Omental fat pad (tissue), 4 donors: ENCODE measurements at places on chromosomes 2 and 18. TPM values are rescaled to one million over a fixed set of nuclear protein-coding genes. Genes with fewer than 3 reads are reported as not detected.

Gene DUSP19
- 1.9 TPM for total RNA-seq

Gene KIF1A
- total RNA-seq, result not detected

Gene COL4A3
- 1.7 TPM for total RNA-seq

Gene FAM168B
- total RNA-seq, result 131 TPM

Gene B3GNT7
- 7.2 TPM for total RNA-seq

Gene PRKAG3
- total RNA-seq, result not detected

Gene C2orf80
- total RNA-seq, result not detected

Gene SLC5A7
- not detected for total RNA-seq

Gene ATL2
- total RNA-seq, result 68.3 TPM

Gene CFAP65
- not detected for total RNA-seq

Gene SPHKAP
- not detected for total RNA-seq

Gene MPP4
- total RNA-seq, result 1.1 TPM

Gene MAP2
- 36.4 TPM for total RNA-seq

Gene HOXD11
- not detected for total RNA-seq

Gene KIAA2012
- not detected for total RNA-seq

Gene MC2R
- not detected for total RNA-seq

Gene SIX3
- not detected for total RNA-seq

Gene DNAJC5G
- total RNA-seq, result not detected

Gene ABCG5
- not detected for total RNA-seq

Gene LIMS2
- total RNA-seq, result 97.3 TPM

Gene MAP3K20
- 33.0 TPM for total RNA-seq

Gene FAP
- total RNA-seq, result 11.8 TPM

Gene WDPCP
- total RNA-seq, result 17.7 TPM

Gene MAL
- total RNA-seq, result 4.7 TPM

Gene HTR2B
- 0.48 TPM for total RNA-seq

Gene C2orf74
- total RNA-seq, result 20.6 TPM

Gene TIGD1
- 3.8 TPM for total RNA-seq

Gene EN1
- total RNA-seq, result 0.72 TPM

Gene CCDC121
- total RNA-seq, result 2.8 TPM
